ENCODE measurements at places on chromosomes 12 and 14.

DNA sequence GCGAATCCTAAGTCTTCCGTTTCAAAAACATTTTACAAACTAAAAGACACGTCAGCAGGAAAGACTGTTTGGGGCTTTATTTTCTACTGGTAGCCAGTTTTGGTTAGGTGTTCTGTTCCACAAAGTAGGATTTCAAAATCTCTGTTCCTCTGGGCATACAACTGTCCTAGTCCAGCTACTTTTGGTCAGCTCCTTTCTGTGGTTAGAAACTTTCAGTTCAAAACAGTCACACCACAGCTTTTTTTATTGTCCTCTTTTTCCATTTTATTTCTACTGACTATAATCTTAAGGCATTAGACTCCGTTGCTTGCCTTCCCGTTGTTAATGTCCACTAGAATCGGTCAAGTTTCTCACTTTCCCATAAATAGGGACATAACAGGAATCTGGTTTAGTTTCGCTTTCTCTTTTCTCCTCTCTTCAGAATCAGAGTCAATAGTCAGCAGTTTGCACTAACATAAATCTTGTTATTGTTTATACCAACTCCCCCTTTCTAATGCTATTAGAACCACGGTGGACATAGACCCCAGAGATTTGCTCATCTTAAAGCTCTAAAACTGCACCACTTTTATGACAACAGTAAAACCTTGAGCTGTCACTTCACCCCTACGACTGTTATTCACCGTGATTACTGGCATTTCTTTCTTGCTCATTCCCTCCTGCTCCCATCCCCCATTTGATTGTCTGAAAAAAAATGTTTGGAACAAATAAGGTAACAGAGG lies 41.5 kb upstream of the NPAS3 start:
- no peak for DNase-seq

GRCh38 chr12:102682366-102683289 lies 202.3 kb upstream of the IGF1 start:
- DNase-seq, result no peak

- DNase-seq, result no peak
Observed at GRCh38 chr12:6779708-6780432, 7.5 kb downstream of the LAG3 start.

DNA sequence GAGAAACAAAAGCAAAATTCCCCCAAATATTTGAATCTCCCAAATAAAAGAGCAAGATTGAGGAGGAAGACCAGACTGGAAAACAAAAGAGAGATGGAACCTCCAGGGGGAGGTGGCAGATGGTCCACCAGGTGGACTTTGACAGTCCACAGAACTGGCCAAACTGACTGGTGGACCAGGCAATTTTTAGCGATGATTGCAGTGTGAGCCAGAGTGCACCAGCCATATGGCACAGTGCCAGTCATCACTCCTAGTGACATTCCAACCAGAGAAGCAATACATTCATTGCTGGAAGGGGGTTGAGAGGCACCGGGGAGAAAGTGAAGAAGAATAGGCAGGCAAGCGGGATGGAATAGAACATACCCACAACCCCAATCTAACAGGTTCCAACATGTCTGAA lies 182.9 kb downstream of the EXOC5 start:
- no peak for DNase-seq

DNA sequence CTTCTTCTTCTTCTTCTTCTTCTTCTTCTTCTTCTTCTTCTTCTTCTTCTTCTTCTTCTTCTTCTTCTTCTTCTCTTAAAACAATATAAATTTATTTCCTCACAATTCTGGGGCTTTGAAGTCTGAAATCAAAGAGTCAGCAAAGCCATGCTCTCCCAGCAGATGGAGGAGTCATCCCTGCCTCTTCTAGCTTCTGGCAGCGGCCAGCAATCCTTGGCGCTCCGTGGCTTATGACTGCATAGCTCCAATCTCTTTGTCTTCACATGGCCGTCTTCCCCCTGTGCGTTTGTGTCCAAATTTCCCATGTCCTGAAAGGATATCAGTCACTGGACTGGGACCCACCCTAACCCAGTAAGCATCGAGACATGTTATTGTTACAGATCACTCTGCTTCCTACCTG lies 22.9 kb downstream of the KCNA1 start:
- no peak for DNase-seq

GRCh38 chr14:32968972-32969544 lies 30.4 kb downstream of the NPAS3 start:
- DNase-seq, result no peak

Measured in H54 (cell line).